CD4-positive, alpha-beta T cell (primary cell): ENCODE measurements at places on chromosomes 5 and 9.

DNA sequence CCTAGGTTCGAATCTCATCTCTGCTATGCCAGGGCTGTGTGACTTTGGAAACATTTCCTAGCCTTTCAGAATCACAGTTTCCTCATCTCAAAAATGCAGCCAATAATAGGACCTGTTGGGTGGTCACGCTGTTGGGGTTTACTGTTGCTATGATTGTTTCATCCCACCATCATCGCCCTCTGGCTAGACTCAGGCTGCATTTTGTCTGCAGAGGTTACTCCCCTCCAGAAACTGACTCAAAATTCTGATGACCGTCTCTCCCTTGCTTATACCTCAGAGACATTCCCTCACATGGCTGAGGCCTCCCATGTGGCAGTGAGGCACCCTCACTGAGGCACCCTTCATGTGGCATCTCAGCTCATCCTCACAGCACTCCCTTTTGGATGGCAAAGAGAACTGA is 61.6 kb downstream of the COL27A1 start:
- no peak for DNase-seq

DNA sequence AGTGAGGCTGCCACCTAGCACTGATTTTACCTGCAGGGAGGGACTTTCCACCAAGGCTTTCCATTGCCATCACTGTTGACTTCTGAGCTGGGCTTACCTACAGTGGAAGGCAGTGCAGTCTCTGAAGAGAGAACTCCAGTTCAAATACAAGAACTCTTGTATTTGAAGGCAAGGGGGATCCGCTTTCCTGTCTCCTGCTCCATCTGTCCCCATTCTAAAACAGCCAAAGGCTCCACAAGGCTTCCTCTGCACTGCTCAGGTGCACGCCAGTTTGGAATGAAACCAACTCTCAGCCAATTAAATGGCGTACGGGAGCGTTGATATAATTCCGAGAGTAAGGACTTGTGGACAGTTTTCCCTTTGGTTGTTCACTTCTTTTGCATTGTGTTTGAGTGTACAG is 66.0 kb upstream of the CXCL14 start:
- DNase-seq: no peak

- DNase-seq: no peak
Measured at GRCh38 chr5:123156577-123157296, 67.7 kb downstream of the PRDM6 start.

GRCh38 chr9:18438300-18438925 is 35.5 kb upstream of the ADAMTSL1 start:
- no peak for DNase-seq

- no peak for DNase-seq
Measured at GRCh38 chr5:87774804-87775203, 362.1 kb upstream of the CCNH start.

- no peak for DNase-seq
Measured at GRCh38 chr9:69431777-69432176, 106.8 kb downstream of the ENTREP1 start.

- DNase-seq: no peak
Measured at GRCh38 chr9:85742597-85742936, 813 bp upstream of the AGTPBP1 start.
